ENCODE measurements at places on chromosomes 5 and 9. TPM values are rescaled to one million over a fixed set of nuclear protein-coding genes. Genes with fewer than 3 reads are reported as not detected.

- DNase-seq: peak; percentile 75
Observed at GRCh38 chr9:113493203-113493520, 29.6 kb downstream of the RGS3 start.

DNA sequence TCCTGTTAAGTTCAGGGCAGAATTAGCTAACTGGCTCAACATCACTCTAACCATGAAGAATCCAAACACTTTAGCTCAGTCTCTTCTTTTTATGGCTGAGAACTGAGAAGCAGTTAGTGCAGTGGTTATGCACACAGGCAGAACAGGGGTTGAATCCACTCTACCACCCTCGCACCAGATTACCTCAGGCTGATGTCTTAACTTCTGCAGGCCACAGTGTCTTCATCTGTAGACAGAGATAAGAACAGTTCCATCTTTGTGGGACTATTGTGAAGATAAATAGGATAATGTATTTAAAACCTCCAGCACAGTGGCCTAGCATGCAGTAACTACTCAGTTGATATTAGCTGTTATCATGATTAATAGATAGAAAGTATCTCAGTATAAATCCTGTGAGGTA lies 54.8 kb downstream of the FAM114A2 start:
- DNase-seq: no peak

DNA sequence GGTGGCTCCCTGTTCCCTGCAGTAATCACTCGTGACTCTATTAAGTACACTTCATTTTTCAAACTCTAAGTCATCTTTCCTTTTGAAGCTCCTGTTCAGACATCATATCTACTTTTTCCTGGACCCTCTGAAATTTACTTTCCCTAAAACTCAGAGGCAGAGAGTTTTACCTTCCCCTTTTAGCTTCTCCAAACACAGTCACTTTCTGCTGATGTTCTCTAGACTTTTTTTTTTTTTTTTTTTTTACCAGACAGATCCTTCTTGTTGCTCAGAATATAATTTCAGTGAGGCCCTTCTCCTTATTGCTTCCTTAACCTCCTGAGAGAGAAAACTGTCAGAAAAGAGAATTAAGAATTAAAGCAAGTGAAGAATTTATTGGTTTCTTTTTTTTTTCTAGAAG lies 86.6 kb upstream of the LRRTM2 start:
- no peak for DNase-seq

- no peak for DNase-seq
Observed at GRCh38 chr5:150660108-150660831, 781 bp upstream of the MYOZ3 start.

DNA sequence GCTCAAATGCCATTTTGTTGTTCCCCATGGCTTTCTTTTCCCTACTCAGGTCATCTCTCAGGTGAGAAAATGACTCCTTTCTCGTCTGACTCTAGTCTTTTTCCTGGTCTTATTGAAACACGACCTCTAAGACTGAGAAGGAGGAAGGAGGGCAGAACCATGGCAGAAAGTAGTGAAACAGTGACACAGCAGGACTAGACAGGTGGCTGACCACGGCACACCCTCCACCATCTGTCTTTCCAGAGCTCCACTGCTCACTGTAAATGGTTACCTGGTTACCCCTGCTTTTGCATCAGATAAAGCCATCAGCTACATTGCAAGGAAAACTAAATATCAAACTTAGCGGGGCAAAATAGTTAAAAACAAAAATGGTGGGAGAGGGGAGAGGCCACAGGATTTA lies 30.9 kb downstream of the NR4A3 start:
- no peak for DNase-seq

DNA sequence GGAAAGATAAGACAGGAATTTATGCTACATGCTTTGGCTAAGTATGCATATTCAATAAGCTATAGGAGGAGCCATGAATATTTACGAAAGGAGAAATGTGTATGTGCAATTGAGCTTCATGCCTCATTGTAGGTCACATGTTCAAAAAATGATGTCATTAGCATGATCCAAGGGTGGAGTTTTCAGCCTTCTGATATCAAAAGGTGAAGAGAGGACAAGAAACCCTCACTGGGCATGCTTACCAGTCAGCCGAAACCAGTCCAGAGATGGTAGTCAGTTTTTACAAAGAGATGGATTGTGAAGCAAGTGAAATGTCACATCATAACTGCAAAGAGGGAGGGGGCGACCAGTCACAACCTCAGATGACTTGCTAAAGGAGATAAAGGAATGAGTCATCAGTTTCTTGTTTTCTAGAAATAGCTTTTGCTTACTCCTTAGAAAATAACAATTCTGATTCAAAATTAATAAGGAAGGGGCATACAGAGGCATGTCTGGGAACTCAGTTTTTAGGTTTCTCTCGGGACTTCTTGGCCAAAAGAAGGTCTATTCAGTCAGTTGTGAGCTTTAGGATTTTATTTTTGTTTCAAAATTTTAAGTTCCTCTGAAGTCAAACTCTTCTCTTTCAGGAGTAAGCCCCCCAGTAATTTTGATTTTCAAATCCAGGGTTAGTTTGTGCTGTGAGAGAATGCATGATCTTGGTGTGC lies 1067.8 kb upstream of the EDIL3 start:
- no peak for DNase-seq

DNA sequence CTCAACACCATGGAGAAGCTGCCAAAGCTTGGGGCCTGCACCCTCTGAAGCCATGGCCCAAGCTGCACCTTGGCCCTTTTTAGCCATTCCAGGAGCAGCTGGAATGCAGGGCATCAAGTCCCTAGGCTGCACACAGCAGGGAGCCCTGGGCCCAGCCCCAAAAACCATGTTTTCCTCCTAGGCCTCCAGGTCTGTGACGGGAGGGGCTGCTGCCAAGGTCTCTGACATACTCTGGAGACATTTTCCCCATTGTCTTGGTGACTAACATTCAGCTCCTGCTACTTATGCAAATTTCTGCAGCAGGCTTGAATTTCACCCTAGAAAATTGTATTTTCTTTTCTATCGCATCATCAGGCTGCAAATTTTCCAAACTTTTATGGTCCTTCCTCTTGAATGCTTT lies 64.6 kb downstream of the ELOVL7 start:
- no peak for DNase-seq

The SMIM32 gene
- not detected for total RNA-seq

- no peak for DNase-seq
Observed at GRCh38 chr9:129865668-129866320, 30.5 kb downstream of the USP20 start.

- DNase-seq: no peak
Observed at GRCh38 chr9:85310573-85310972, 431.2 kb downstream of the AGTPBP1 start.
